GM23338 (cell line): ENCODE measurements at places on chromosomes 13 and 19.

DNA sequence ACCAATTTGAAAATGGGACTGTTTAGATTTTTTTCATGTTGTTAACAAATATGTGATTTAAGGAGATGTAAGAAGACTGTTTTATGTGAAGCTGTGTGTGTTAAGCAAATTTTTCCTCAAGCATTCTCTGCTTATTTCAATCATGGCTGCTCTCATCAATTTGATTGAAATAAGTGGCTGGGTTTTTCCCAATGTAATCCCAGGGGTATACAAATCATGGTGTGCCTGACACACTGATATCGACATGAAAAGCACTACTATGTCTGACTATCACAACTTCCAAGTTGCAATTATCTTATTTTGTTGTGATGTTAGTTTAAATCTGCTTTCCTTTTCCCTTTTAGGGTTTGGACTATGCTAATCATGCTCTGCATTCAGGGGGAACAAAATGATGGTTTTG lies 283.7 kb downstream of the HS6ST3 start:
- DNase-seq, result no peak

- DNase-seq, result no peak
Observed at GRCh38 chr13:53112522-53112921, 83.9 kb downstream of the OLFM4 start.

DNA sequence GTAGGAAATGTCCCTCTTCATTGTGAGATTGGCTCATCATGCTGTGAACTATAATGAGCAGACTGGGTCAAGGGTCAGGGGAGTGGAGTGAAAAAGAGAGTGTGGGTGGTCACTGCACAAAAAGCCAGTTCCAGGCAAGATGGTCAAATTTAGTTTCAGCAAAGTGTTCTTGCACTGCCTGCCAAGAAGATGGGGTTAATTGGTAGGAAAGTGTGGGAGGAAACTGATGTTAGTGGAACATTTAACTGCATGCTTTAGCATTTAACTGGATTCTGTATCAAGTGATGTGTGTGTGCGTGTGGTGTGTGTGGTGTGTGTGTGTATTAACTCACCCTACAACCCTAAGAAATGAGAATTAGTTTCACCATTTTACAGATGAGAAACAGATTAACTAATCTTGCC lies 131.6 kb downstream of the COG6 start:
- no peak for DNase-seq

- DNase-seq, result peak; percentile 91
Observed at GRCh38 chr13:51148952-51149573, 38.0 kb upstream of the C13orf42 start.

DNA sequence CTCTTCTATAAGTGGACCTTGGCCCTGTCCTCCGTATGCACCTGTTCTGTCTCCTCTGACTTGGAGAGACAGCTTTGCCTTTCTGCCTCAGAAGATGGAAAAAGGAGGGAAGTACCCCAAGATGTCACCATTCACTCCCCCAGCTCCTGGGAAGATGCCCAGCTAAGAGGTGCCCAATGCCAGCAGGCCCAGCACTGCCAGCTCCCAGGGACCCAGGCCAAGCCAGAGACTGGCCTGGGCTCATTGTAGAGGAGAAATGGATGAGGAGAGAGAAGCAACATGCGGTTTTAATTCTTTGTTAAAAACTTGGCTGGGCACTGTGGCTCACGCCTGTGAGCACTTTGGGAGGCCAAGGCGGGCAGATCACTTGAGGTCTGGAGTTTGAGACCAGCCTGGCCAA lies 111.5 kb upstream of the ZNF507 start:
- DNase-seq, result no peak
